B cell (primary cell): ENCODE measurements at places on chromosomes 5 and 9. TPM values are rescaled to one million over a fixed set of nuclear protein-coding genes. Genes with fewer than 3 reads are reported as not detected.
A peak's percentile ranks its signal among the peaks of the same experiment; 100 is the strongest.

DNA sequence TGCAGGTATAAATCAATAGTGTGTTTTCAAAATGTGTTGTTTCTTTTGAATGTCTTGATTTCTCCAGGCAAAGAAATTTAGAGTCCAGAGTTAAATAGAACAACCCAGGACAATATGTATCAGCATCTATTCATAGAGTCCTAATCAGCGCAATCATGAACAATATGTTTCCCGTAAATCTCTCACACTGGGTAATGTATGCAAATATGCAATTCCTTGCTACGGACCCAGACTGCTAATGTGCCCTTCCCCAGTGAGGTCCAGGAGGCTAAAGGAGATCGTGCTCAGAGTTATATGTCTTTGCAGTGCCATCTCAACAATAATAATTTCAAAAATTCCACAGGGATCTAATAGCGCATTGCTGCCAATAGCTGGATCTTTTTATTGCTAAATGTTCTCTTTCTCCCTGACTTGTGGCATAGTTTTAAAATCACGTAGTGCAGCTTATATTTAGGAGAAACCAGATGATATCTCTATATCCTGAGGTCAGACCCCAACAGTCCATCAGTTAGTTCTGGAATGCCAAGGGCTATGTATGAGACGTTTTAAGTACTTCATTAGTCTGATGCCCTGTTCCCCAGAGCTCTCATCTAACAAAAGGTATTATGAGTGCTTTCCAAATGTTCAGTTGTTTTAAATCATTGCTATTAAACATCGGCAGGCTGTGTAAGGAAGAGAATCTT is 145.1 kb downstream of the MARCHF11 start:
- DNase-seq, result no peak

DNA sequence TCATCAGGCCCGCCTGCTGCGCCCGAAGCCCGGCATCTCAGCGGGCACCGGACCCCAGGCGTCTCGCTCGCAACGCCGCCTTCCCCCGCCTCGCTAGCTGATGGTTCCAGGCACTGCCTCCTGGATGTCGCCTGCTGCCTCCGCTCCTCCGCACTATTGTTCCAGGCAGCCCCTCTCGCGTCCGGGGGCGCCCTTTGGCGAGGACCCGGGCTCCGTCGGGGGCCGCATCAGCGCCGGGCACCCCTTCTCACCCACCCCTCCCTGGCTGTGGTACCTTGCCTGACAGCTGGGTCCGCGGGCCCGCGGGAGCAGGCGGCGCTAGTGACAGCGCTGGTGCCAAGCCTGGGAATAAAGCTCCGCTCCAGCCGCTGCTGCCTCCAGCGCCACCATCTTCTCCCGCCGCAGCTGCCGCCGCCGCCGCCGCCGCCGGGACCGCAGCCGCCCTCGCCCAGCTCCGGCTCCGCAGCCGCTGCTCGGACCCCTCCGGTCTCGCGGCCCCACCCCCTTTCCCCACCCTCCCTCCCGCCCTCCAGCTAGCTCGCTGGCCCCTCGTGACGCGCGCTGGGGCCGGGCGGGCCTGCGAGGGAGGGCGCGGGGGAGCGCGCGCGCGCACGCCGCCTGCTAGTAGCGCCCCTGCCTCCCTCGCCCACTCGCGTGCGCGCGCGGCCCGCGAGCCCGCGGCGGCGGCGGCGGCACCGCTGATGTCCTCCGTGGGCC is at the start of gene APBA1:
Gene APBA1 (minus strand): TSS at position 493 of the 717 bp plus-strand sequence.
- DNase-seq, result peak; percentile 35

DNA sequence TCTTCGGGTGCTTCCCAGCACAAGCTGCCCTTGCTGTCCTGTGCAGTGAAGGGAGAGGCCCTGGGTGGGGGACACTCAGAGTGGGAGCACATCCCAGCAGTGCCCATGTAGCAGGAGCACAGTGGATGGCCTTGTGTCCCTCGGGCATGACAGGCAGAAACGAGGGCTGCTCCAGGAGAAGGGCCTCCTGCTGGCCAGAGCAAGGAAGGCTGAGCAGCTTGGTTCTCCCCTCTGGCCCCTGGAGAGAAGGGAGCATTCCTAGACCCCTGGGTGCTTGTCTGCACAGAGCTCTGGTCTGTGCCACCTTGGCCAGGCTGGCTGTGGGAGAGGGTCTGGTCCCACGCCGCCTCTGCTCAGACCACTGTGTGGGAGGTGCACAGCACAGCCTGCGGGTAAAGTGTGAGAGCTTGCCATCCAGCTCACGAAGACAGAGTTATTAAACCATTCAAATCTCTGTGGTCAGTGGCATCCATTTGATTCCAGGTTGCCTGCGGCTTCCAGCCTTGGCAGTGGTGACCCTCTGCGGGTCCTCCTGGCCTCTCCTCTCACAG is 18.3 kb downstream of the FBXW5 start:
- DNase-seq, result no peak

- no peak for DNase-seq
These were observed 16.0 kb downstream of the TLE1 start for GRCh38 chr9:81673310-81673709.

GRCh38 chr9:129490583-129491486 is 130.1 kb downstream of the C9orf50 start:
- DNase-seq, result no peak

GRCh38 chr9:77726289-77726688 is 78.2 kb upstream of the GNA14 start:
- DNase-seq, result no peak

GRCh38 chr5:167533814-167534795 is 757.3 kb upstream of the WWC1 start:
- no peak for DNase-seq

- no peak for DNase-seq
These were observed 32.8 kb upstream of the ZSWIM6 start for GRCh38 chr5:61299261-61299681.

- no peak for DNase-seq
These were observed 17.8 kb upstream of the ZNF622 start for GRCh38 chr5:16483361-16483760.

- DNase-seq, result no peak
These were observed 151.8 kb upstream of the VLDLR start for GRCh38 chr9:2469681-2470221.

DNA sequence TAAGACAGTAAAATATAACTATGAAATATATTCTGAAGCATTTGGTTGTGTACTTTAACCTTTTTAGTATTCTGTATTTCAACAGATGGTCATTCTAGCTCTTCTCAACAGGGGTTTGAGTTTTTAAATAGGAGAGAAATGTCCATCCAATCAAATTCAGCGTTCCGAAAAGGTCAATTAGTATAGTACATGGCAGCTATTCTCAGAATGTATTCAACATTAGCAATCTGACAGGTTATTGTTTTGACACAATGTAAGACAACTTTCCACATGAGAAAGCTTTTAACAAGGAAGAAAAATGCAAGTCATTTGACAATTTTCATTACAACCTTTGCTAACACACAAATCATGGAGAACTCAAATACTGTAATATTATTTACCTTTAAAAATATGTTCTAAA is 996.3 kb upstream of the CDH10 start:
- no peak for DNase-seq

Gene SH3PXD2B
- not detected in 2 replicates for polyA plus RNA-seq

Gene FOXI1
- 0.17 TPM in 1 of 2 replicates, not detected in the other for polyA plus RNA-seq

Gene TMEM8B
- 10.5 and 12.2 TPM in 2 replicates for polyA plus RNA-seq

Gene KIF20A
- polyA plus RNA-seq, result 0.07 and 0.13 TPM in 2 replicates

Gene LRRC70
- 3.3 and 4.7 TPM in 2 replicates for polyA plus RNA-seq

Gene COL5A1
- polyA plus RNA-seq, result 0.06 and 0.37 TPM in 2 replicates

Gene PAEP
- polyA plus RNA-seq, result not detected in 2 replicates

Gene CXCL14
- not detected in 2 replicates for polyA plus RNA-seq

Gene LCN1
- not detected in 2 replicates for polyA plus RNA-seq
